Activated CD8-positive, alpha-beta T cell treated with anti-CD3 and anti-CD28 coated beads for 36 hours (primary cell): ENCODE measurements at places on chromosomes 7 and 10. TPM values are rescaled to one million over a fixed set of nuclear protein-coding genes. Genes with fewer than 3 reads are reported as not detected.

CRHR2 gene
- not detected for total RNA-seq

HYAL4 gene
- not detected for total RNA-seq

HHEX gene
- total RNA-seq, result 0.34 TPM

SLC39A12 gene
- total RNA-seq, result not detected

ZNF107 gene
- total RNA-seq, result 13.0 TPM

DGKB gene
- total RNA-seq, result not detected

COBL gene
- total RNA-seq, result not detected

DNA sequence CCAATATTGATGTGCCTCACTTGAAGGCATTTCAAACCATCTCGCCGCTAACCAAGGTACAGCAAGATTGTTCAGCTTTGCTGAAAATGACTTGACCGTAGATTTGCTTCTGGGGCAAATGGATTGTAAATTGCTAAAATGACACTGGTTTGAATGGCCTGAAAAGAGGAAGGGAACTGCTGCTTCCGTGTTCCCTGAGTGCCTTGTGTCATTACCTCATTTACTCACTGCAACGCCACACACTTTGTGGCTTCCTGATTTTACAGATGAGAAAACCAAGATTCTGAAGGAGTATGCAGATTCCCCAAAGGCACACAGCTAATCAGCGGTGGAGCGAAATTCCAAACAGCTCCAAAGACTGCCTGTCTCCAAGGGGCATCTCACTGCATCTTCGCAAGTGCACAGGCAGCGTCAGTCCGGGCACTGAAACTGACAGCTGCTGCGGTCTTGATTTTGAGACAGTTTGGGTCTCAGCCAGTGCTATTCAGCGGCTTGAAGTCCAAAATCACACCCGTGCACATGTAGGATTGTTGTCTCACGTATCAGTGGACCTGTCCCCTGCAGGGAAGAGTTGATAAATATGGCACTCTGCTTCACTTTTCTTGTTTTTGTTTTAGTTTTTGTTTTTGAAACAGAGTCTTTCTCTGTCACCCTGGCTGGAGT is 290.9 kb downstream of the DPP6 start:
- no peak for DNase-seq
- no peak overlapping the region for H3K27ac ChIP-seq
- H3K4me3 ChIP-seq, result no peak overlapping the region
- H3K27me3 ChIP-seq, result no peaks in the 10 kb centered on the region
- no peaks in the 10 kb centered on the region for H3K4me1 ChIP-seq

GRCh38 chr10:110918643-110919348 is at the start of gene BBIP1:
BBIP1 (minus strand) TSS chr10:110919180; CDS start chr10:110918157, 1,023 bp downstream.
- H3K4me3 ChIP-seq, result peak within 1 kb of the TSS; percentile 87
- peak within 1 kb of the TSS; percentile 98 for H3K27ac ChIP-seq
- no peak for DNase-seq
- no peaks in the 10 kb centered on the region for H3K27me3 ChIP-seq

- H3K4me3 ChIP-seq, result no peak overlapping the region
- peaks cover under 1% of the 10 kb centered on the region for H3K4me1 ChIP-seq
- no peaks in the 10 kb centered on the region for H3K27me3 ChIP-seq
- no peak for DNase-seq
These were observed 95.9 kb downstream of the DNMBP start for GRCh38 chr10:99913831-99914235.

- H3K27me3 ChIP-seq, result no peaks in the 10 kb centered on the region
- no peak overlapping the region for H3K4me3 ChIP-seq
- no peaks in the 10 kb centered on the region for H3K36me3 ChIP-seq
- DNase-seq, result no peak
- H3K27ac ChIP-seq, result no peak overlapping the region
- H3K4me1 ChIP-seq, result peaks cover 5% of the 10 kb centered on the region
These were observed 42.9 kb upstream of the TNRC18 start for GRCh38 chr7:5466551-5466950.
